ENCODE measurements at places on chromosomes 6 and 20.

DNA sequence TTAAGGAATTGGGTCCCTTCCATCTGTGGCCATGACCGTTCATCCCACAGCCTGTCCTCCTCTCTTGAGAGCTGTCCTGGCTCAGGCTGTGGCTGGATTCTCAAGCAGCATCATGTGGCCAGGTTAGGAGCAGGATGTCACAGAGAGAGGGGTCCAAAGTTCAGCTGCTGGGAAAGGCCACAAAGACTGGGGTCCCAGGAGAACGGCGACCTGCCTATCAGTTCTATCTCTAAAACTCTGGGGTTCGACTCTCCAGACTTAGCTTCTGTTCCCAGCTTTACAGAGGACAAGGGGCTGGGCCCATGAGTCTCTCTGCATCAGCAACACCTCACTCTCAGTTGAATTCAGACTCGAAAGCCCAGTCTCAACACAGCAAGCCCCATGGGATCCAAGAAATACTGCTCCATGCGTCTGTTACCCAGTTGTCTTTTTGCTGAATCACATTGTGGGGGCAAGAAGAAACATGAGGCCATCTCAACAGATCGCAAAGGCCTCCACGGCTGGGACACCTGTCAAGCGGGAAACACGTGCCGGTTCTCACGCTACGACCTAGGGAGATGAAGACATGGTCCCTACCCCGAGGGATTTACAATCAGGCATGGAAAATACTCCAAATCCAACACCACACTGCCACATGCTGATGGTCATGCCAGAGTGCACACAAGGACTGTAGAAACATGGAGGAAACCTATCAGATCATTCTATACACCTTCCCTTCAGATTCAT, 95.4 kb downstream of the SLC22A23 start:
- DNase-seq: no peak

GRCh38 chr20:37513779-37514359, 7.2 kb upstream of the NNAT start:
- DNase-seq: no peak

DNA sequence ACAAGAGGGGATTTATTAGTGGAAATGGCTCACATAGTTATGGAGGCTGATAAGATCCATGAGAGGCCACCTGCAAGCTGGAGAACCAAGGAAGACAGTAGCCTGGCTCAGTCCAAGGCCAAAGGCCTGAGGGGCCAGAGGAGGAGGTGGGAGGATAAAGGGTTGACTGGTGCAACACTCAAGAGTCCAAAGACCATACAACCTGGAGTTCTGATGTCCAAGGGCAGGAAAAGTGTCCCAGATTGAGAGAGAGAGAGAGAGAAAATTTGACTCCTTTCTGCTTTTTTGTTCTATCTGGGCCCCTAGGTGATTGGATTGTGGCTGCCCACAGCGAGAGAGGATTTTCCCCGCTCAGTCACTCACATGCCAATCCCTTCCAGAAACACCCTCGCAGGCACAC, 8.0 kb downstream of the HLA-F start:
- no peak for DNase-seq

GRCh38 chr6:3032986-3033385, 33.3 kb downstream of the NQO2 start:
- no peak for DNase-seq

GRCh38 chr6:121794630-121795029, 359.2 kb downstream of the GJA1 start:
- DNase-seq: no peak

DNA sequence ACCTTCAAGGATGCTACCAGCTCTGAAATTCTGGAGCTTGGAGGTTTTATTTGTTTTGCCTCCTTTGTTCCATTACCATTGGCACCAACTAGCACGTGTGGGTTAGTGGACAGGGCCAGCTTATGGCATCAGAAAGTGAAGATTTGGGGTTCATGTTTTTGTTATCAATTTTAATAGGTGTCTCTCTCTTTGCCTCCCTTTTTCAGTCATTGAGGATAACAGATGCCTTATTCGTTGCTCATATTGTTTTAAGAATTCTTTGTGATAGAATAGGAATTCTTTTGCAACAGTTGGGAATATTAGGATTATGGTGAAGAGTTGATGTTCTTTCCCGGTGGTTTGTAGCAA, 22.9 kb downstream of the TMC2 start:
- no peak for DNase-seq

DNA sequence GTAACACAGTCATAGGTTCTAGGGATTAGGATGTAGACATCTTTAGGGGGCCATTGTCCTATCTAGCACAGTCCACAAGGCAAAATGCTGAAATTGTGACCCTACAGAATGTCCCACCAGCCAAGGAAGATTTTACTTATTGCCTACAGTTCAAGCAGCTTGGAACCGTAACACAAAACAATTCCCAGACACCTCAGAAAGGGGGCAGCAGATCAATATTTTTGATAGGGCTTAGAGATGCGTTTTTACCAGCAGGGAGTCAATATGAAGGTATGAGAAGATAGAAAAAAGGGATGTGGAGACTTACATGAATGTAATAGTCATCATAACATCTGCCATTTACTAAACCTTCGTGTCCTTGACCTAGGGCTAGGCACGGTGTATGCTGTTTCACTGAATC, 81.0 kb downstream of the TMEM170B start:
- DNase-seq: no peak

DNA sequence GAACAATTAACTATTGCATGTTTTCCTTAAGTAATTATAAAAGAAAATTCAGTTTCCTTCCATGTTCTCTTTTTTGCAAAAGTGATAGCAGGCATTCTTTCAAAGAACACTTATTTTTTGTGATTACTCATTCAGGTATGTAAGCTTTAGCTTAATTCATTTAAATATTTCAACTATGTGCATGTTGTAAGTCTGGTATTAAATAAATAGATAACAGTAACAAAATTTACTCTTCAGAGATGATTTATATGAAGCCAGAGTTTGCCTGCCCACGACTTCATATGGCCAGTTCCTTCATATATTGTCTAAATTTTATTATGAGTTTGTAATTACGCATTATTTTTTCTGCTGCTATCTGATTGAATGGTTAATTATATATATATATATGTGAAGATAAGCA, 110.9 kb downstream of the ADGRG6 start:
- DNase-seq: no peak

GRCh38 chr6:89027756-89028155, 52.8 kb upstream of the PNRC1 start:
- DNase-seq: no peak

GRCh38 chr20:38113401-38114325, 51.4 kb downstream of the TGM2 start:
- no peak for DNase-seq

DNA sequence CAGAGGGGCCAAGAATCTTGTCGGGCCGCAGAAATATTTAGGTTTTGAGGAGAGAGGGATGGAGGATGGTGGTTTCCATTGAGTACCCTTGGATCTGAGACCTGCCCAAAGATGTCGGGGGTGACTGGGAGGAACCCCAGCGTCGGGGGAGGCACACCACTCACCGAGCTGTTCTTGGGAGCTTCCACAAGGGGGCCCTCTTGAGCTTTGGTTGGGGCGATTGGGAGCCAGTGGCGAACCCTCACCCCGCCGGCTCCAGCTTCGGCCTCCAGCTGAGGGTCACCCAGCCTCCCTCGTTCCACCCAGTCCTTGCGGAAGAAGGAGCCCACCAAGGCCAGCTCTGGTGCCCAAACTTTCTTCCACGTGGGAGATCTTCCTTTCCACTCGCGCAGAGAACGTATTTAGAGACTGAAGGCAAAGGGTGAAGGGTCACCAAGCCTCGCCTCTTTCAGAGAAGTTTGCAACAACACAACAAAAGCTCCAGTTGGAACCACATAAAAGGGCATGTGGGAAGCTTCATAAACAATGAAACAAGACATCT, 33.6 kb downstream of the APCDD1L start:
- no peak for DNase-seq

DNA sequence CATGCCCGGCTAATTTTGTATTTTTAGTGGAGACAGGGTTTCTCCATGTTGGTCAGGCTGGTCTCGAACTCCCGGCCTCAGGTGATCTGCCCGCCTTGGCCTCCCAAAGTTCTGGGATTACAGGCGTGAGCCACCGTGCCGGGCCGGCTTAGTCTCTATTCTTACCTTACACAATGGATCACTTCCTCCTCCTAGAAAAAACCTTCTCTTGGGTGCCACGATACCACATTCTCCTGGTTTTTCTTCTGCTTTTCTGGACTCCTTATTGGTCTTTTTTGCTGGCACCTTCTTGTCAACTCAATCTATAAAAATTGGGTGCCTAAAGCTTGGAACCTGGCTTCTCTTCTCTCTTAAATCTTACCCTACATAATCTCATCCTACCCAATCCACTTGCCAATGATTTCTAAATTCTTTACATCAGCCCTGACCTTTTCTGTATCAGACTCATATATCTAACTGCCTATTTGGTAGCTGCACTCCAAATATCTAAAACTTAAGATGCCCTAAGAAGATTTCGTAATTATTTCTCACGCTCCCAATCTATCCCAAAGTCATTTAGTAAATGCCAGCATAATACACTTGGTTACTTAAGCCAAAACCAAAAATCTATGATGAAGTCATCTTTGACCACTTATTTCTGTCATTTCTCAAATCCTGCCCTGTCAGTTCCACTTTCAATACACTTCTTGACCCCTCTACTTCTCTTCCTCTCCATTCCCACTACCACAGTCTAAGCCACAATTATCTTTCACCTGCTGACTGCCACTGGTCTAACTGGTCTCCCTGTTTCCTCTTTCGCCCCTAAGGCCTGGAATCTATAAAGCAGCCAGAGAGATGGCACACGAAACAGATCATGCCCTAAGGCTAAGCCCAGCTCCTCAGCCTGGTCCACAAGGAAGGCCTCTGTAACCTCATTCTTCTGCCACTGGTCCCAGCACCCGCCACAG, 43.2 kb downstream of the ELMO2 start:
- DNase-seq: no peak

DNA sequence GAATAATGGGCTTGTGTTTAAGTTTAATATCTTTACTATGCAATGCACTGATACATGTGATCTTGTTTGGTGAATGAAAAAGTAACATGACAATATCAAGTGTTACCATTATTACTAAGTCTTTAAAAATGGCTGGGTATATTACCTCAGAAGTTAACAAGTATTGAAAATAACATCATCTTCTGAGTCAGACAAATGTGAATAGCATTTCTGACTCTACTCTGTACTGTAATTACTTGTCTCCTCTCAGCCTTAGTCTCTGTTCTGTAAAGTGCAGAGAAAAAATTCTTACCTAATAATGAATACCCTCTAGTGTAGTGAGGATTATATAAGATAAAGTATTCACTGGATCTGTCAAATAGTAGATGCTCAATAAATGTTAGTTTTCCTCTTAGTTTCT, 47.0 kb upstream of the GCLC start:
- no peak for DNase-seq

DNA sequence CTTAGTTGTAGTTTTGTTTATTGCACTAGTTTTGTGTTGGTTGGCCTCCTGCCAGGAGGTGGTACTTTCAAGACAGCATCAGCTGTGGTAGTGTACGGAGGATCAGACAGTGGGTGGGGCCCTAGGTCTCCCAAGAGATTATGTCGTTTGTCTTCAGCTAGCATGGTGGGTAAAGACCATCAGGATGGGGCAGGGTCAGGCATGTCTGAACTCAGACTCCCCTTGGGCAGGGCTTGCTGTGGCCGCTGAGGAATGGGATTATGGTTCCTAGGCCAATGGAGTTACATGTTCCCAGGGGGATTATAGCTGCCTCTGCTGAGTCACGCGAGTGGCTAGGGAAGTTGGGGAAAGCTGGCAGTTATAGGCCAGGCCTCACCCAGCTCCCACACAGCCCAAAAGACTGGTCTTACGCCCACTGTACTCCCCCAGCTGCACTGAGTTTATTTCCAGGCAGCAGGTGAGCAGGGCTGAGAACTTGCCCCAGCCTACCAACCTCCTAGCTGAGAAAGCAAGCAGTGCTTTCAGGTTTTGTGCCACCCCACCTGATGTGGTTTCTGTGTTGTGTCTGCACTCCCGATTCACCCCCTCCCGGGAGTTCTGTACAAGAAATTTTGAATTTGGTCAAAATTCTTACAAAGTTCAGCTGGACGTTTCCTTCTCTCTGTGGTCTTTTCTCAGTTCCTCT, 24.7 kb downstream of the ZSCAN31 start:
- DNase-seq: no peak

- no peak for DNase-seq
These were observed 99.6 kb downstream of the CEP57L1 start for GRCh38 chr6:109194880-109195279.

DNA sequence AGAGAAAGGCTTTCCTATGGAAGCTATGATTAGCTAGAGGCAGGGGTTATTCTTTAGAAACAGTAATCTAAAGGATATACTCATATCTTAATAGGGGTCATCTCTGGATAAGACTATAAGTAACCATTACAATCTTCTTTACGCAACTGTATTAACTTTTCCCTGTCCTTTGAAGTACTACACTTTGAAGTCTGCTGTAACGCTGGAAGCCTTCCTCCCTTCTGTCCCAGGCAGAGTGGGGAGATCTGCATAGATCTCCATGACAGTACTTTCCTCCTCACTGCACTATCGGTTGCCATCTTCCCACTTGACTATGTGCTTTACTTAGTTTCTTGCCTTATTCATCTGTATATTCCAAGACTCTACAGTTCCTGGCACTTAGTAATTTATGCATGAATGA, 20.1 kb downstream of the SLC35B3 start:
- no peak for DNase-seq

GRCh38 chr6:22021966-22022365, 274.9 kb downstream of the PRL start:
- no peak for DNase-seq

DNA sequence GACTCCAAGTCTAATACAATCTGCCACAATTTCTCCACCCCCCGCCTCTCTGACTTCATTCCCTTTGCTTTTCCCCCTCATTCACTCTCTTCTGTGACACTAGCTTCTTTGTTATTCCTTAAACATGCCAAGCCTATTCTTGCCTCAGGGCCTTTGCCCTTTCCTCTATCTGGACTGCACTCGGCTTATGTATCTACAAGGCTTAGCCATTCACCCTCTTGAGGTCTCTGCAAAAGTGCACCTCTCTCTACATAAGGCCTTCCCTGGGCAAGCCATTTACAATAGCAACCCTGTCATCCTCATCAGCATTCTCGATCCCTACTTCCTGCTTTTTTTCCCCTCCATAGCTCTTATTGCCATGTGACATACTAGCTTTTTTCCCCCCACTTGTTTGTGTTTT, 168.9 kb downstream of the PDSS2 start:
- DNase-seq: no peak

GRCh38 chr6:9851541-9852380, 563.1 kb downstream of the TFAP2A start:
- no peak for DNase-seq

- DNase-seq: no peak
These were observed 178.2 kb upstream of the CST7 start for GRCh38 chr20:24770628-24771541.

DNA sequence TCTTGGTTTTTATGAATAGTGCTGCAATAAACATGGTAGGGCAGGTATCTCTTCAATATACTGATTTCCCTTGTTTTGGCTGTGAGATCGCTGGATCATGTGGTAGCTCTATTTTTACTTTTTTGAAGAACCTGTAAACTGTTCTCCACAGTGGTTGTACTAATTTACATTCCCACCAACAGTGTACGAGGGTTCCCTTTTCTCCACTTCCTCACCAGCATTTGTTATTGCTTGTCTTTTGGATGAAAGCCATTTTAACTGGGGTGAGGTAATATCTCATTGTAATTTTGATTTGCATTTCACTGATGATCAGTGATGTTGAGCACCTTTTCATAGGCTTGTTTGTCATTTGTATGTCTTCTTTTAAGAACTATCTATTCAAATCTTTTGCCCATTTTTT, 8.0 kb upstream of the ARG1 start:
- DNase-seq: no peak

GRCh38 chr20:56829788-56830385, 200.8 kb downstream of the TFAP2C start:
- no peak for DNase-seq

- DNase-seq: no peak
These were observed 399.7 kb downstream of the COL12A1 start for GRCh38 chr6:74805916-74806696.
